ENCODE measurements at places on chromosomes 5 and 9.

- DNase-seq = no peak
These were observed 100.1 kb downstream of the CDC42SE2 start for GRCh38 chr5:131363811-131364506.

- DNase-seq = peak; percentile 18
These were observed 633.5 kb downstream of the DTWD2 start for GRCh38 chr5:118354797-118355196.

DNA sequence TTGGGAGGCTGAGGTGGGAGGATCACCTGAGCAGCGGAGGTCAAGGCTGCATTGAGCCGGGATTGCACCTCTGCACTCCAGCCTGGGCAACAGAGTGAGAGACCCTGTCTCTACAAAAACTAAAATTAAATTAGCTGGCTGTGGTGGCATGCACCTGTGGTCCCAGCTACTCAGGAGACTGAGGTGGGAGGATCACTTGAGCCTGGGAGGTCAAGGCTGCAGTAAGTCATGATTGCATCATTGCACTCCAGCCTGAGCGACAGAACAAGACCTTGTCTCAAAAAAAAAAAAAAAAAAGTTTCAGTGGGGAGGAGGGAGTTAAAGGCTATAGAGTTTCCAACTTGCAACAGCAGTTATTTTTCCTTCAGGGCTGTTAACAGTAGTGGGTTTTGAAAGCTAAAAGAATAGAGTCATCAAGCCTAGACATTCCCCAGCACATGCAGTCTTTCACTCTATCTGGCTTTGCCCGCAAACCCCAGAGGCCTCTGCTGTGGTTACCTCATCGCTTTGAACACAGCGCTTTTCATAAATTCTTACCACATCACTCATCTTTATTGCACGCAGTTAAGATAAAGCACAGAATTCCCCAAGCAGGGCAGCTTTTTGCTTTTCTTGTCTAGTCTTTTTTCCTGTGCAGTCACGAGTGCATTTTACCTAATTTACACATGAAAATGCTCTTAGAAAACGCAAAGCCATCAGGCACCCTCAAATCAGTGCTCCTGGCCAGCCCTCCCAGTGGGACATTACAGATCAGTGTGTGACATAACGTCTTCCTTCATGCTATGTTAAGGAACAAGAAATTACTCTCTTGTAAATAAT lies 8.7 kb upstream of the SLC2A8 start:
- DNase-seq = peak; percentile 97

GRCh38 chr5:141517880-141518617 lies 29.2 kb downstream of the PCDHGC5 start:
- DNase-seq = peak; percentile 77

DNA sequence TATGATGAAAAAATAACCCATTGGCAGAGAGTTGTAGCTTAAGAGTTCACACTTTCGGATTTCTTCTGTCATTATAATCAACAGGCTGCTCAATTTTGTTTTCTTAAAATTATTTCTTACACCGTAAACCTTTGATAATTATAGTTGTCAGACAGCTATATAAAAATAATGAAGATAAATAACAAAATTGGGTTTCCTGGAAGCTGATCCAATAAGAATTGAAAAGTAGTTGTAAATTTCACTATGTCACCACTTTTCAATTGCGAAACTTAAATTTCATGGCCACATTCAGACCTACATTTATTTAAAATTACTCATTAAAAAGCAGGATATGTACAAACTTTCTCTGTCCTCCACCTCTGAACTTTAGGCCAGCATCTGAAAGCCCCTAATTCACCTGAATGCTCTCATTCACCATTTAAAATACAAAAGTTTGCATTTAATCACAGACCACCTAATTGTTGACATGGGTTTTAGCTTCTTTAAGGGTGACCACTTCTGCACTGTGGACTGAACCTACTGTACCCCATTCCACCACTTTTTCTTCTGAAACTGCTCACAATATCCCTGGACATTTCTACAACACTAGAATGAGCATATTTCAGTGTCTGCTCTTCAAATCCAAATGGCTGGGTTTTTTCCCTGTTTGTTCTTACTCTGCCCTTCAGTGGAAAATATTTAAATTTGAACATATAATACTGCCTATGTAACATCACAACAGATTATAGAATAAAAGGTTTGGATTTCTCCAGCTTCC lies 680 bp downstream of the SELENOP start:
- DNase-seq = no peak

DNA sequence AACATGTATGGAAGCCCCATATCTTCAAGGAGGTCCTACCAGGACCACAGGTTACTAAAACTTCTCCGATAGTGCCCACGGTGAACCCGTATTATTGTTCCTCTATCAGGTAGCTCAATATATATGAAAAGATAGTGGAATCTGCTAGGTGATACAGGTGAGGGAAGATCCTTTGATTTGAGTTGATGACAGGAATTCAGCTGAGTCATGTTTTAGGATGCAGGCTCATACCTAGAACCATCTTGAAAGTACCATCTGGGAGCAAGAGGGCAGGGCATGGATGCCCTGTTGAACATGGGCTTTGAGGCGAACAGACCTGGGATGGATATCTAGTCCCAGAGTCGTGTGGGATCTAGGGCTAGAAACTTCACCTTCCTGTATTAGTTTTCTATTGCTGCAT lies 31.8 kb downstream of the UBLCP1 start:
- DNase-seq = no peak

DNA sequence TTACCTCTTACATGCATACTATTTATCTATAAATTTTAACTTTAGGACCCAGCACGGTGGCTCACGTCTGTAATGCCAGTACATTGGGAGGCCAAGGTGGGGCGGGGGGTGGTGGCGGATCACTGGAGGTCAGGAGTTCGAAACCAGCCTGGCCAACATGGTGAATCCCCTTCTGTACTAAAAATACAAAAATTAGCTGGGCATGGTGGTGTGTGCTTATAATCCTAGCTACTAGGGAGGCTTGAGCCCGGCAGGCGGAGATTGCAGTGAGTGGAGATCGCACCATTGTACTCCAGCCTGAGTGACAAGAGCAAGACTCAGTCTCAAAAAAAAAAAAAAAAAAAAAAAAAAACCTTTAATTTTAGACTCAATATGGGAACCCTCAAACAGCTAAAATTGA lies 1582.6 kb upstream of the NUDT12 start:
- DNase-seq = no peak

- no peak for DNase-seq
These were observed 566 bp upstream of the ALDH7A1 start for GRCh38 chr5:126595486-126596083.

DNA sequence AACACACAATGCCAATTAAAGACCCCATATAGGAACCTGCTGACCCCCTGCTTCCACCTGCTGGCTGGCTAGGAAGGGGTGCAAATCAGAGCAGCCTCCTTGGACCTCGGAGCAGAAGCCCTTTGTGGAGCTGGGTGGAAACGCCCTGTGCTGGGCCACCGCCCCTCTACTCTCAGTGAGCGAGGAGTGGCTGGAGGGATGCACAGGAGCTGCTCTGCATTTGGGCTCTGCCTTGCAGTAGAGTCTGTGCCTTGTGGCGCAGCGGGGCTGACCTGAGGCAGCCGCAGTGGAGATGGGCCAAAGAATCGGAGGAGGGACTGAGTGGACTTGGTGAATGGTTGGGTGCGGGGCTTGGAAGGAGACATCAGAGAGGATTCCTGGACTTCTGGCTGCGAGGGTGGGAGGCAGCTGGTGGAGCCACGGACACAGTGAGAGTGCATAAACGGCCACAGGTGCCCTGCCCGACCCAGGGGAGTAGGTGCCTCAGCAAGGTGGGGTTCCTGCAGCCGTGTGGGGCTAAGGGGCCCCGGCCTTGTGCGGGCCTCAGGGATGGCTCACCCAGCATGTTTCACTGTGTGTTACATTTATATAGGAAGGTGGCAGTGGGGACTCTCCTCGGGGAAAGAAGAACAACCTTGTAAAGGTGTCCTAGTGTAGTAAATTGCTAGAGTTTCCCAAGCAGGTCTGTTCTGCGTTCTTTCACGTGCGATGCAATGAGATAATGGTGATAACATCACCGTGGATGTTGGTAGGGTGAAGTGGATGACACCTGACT lies 14.1 kb upstream of the IRX4 start:
- DNase-seq = no peak

GRCh38 chr5:89580976-89581375 lies 698.0 kb upstream of the MEF2C start:
- DNase-seq = no peak

DNA sequence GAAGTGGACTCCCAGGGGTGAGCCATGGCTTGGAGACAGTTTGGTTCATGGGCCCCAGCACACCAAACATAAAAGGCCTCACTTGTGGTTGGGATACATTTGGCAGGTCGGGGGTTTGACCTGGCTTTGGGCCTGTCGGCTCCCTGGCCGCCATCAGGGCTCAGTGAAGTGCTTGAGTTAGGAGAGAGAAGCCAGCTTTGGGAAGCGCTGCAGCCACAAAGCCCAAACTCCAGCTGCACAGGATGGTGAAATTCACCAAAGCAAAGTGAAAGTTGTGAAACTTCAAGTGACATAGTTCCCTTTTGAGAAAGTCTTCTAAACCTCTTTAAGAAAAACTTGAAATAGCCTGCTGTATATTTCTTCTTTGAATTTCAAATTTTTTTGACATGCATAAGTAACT lies 27.5 kb downstream of the SLC46A2 start:
- DNase-seq = no peak

- DNase-seq = peak; percentile 97
These were observed 96.8 kb downstream of the ZNF608 start for GRCh38 chr5:124649491-124650146.

DNA sequence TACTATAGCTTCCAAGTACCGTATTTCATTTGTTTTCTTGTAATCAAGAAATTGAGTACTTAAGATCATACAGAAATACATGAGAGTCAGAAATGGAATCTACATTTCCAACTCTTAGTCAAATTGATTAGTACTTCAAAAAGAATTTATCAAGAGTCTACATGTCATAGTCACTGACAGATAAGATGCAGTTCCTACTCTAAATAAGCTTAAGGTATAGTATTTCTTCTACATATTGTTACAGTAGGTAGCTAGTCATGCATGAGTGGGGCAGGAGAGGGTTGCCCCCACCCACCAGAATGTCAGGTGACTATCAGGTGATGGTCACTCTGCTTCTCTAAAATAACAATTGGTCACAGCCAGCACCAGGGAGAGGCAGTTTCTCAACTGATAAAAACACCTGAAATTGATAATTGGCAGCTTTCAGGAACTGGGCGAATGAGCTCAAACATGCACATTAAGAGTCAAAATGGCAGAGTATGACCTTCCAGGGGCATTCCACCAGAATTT lies 2.9 kb downstream of the BAAT start:
- no peak for DNase-seq

DNA sequence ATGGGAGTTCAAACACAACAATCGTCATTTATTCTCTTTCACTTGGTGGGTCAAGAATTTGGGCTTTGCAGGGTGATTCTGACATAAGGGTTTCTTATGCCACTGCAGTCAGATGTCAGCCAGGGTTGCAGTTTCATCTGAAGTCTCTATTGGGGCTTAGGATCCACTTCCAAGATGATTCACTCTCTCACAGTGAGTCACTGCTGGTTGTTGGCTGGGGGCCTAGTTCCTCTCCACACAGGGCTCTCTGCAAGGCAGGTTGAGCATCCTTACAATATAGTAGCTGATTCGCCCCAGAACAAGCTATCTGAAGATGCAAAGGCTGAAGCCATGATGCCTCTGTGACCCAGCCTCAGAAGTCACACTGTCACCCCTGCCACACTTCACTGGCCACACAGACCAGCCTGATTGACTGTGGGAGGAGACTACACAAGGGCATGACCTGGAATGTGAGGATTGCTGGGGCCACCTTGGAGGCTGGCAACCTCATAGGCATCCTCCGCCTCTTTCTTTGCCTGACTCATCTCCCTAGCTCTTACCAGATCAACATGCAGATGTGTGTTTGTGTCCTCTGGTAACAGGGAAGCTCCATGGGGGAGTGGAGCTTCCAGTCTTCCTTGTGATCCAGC lies 4.5 kb upstream of the CARD19 start:
- DNase-seq = peak; percentile 87

- no peak for DNase-seq
These were observed 34.4 kb downstream of the SARDH start for GRCh38 chr9:133703591-133704399.

DNA sequence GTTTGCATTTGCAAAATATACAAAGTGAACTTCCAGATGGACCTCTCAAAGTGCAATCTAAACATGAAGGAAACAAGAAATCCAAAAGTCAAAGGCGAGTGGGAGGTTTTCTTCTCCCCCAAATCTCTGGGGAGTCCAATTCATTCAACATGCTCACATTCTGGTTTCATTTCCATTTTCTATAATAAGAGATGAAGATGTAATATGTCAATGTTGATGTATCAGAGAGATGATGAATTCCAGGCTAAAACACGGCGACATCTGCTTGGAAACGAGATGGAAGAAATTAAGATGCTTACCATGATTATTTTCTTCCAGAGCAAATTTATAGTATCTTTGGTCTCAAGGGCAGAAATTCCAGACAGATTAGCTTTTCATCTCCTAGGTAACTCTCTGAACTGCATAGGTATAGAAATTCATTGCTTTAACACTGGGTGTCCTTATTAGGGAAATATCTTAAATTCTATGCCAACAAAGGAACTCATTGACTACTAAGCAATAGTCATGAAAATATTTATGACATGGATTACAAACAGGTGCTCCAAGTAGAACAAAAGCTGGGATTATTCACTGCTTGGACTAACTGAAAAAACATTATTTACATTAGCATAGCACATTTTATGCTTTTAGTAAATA lies 287.9 kb downstream of the SEC61B start:
- no peak for DNase-seq

DNA sequence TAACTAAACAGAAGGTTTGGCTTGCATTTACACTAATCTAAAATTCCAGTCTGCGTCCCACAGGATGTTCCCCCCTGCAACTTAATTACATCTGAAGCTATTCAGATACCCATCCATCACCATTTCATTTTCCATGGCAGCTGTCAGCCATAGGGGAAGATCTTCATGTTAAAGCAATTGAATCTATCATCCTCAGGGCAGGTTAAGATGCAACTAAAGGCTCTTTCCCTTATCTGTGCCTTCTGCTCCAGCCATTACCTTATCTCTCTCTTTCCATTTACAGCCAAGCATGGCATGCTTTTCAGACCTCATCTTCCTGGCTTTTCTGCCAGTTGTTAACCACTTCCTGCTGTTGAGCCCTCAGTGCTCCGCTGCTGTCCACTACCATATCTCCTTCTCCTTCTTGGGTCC lies 15.8 kb upstream of the HACD4 start:
- DNase-seq = no peak

GRCh38 chr5:74187757-74188156 lies 452.8 kb downstream of the ENC1 start:
- no peak for DNase-seq

- DNase-seq = peak; percentile 97
These were observed 120.5 kb downstream of the PRDM6 start for GRCh38 chr5:123209502-123210027.

DNA sequence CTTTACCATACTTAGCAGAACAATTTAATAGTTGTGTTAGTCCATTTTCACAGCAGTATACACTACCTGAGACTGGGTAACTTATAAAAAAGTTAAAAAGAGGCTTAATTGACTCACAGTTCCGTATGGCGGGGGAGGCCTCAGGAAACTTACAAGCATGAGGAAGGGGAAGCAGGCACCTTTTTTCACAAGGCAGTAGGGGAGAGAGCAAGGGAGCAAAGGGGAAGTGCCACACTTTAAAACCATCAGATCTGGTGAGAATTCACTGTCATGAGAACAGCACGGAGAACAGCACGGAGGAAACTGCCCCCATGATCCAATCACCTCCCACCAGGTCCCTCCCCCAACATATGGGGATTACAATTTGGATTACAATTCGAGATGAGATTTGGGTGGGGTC lies 269.9 kb downstream of the MTRR start:
- no peak for DNase-seq
